ENCODE measurements at places on chromosomes 2 and 18.

- peak; percentile 28 for DNase-seq
Measured at GRCh38 chr18:28584731-28585130, 407.8 kb upstream of the CDH2 start.

GRCh38 chr18:26082475-26082874 is 7.9 kb downstream of the SS18 start:
- DNase-seq: no peak

DNA sequence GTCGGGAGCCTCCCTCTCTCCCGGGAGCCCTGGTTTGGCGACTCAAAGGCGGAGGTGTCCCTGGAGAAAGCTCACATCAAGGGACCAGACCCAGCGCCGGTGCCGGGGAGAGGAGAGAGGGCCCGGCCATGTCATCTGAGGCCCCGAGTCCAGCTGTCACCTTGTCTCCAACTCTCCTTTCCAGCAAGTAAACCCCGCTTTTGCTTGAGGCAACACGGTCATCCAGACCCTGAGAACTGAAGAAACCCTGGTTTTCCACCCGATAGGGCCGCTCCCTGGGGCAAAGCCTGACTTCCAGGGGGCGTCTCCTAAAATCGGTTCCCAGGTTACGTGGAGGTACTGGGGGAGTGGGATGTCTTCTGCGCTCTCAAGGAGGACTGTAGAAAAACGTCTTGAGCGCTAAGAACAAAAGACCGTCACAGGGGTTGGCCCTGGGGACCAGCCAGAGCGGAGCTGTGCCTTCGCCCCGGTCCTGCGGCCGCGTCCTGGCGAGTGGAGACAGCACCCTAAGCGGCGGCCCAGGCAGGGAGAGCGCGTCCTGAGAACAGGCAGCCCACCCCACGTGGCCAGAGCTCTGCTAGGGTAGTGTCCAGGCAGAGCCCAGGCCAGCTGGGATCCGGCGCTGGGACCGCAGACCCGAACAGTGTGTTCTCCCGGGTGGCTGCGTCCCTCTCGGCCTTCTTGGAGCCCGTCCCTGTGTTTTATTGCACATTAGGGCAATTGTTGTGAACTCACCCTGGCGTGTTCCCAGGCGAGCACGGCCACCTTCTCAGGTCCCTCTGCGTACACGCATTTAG is 55.7 kb downstream of the TMEM18 start:
- no peak for DNase-seq

DNA sequence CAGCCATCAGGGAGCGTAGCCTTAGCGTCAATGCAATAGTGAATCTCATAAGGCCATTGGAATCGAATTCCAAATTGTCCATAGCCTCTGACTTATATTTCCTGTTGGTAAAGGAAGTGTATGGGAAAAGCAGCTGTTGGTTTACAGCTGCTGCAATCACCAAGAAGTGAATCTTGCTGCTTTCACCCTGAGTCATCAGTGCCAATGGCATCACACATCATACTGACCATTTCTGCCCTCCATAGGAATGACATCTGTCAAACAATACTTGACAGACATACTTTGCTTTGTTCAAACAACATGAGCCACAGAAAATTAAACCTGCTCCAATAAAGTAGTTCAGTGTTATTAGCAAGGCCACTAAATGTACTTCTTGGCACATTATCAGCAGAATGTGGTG is 111.2 kb upstream of the KLHL29 start:
- no peak for DNase-seq

DNA sequence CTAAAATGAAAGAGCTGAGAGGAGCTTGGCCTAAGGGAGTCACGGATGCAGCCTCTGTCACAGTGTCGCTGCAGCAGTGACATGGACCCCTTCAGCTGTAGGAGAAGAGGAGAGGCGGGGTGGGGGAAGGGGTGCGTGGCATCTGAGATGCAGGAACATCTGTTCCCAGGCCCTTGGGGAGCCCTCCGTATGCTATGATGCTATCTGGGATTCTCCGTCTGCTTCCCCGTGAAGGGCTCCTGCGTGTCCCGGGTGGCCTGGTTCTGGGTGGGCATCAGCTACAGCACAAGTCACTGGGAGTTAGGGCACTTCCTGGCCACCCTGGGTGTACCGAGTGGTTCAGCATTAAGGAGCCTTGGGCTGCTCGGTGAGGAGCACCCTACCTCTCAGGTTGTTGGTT is 35.6 kb upstream of the B3GNT7 start:
- no peak for DNase-seq

DNA sequence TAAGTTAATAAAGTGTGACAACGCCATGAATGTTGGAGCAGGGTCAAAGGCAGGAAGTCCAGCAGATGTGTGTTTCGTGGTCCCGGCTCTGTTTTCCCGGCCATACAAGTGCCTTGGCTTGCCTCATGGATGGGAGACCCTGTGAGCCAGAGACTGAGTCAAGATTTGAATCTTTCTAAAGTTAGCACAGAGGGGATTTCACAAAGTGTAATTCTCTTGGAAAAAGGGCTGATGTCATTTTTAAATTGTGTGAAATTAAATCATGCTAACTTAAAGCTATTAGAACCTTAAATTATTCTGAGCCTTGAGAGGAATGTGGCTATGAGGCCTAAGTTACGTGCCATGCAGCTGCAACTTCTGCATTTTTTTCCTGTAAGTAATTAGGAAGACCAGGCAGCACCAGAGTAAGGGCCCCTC is 38.3 kb upstream of the RALBP1 start:
- DNase-seq: peak; percentile 83

DNA sequence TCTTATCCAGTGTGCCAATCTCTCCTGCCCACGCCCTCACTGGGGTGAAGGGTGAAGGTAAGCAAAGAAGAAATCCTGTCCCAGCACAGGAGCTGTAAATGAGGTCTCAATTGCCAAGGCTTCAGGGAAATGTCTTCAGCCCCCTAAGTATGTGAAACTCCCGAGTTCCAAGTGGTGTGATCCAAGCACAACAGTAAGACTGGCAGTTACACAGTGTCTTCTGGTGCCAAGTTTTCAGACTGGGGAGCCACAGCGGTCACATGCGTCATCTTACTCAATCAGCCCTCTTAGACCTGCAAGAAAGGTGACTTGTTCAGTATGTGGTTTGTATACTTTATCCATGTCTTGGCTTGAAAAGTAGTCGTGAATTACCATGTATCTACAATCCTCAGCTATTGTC is 55.0 kb upstream of the SPRED2 start:
- peak; percentile 44 for DNase-seq

- no peak for DNase-seq
Measured at GRCh38 chr2:97798416-97798815, 85.0 kb downstream of the ZAP70 start.

DNA sequence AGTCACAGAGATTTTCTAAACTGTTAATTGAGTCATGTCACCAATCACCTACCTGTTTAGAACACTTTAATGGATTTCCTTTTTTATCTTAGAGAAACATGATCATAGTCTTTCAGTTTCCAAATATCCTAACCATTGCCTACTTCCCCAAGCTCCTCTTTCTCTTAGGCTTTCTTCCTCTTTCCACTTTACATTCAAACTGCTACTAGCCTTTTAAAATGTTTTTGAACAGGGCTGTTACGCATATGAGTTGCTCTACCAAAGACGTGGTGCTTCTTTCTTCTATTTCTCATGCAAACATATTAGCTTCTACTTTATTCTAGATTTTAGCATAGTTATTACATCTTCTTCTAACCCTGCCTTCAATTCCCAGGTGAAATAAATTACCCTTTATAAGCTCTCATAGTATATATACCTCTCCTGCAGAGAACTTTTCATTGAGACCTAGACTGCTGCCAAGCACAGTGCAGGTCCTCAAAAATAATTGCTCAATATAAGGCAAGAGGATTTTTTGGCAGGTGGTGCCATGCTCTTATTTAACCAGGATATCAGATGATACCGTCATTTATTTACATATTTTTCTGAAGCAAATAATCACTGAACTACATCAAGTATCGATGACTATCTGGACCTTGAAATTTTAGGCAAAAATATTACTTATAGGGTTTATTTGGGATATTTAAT is 937.1 kb downstream of the TSN start:
- no peak for DNase-seq

DNA sequence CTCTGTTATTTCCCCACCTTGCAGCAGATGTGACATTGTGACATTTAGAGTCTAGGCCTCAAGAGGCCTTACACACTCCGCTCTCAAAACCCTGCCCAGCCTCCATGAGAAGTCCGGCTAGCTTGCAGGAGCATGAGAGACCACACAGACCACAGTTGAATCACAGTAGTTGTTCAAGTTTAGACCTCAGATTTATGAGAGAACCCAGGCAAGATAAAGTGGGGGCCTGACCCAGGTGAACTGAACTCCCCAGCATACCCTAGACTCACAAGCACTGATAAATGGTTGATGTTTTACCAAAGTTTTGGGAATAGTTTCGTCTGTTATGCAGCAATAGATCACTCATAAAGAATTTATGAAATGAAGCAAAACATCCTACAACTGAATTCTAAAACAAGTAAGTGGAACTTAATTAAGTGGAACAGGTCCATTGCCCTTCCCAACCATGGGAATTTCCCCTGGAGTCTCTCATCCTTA is 4.7 kb upstream of the STAT1 start:
- DNase-seq: no peak

- peak; percentile 68 for DNase-seq
Measured at GRCh38 chr18:77000527-77000926, 132.1 kb downstream of the MBP start.

DNA sequence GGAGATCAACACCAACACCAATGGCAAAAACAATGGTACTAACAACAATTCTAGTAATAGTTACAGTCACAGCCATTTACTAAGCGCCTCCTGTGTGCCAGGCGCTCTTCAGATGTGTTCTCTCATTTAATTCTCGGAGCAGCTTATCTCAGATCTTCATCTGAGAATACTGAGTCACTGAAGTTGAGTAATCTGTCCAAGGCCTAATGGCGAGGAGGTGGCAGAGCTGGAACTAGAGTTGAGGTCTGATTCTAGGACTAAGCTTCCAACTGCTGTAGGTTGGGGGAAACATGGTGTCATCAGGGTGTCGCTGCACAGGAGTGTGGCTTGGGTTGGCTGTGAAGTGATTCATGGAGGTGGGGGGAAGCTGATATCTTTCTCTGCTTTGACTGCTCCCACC is 156.1 kb downstream of the DYSF start:
- DNase-seq: peak; percentile 8

- peak; percentile 67 for DNase-seq
Measured at GRCh38 chr2:233413559-233414272, 59.4 kb downstream of the DGKD start.

GRCh38 chr2:21111012-21111411 is 12.8 kb upstream of the TDRD15 start:
- DNase-seq: no peak

- DNase-seq: peak; percentile 15
Measured at GRCh38 chr2:211941216-211941747, 597.3 kb downstream of the ERBB4 start.

GRCh38 chr2:100716581-100716980 is 103.4 kb upstream of the NPAS2 start:
- no peak for DNase-seq
